ENCODE measurements at places on chromosomes 13 and 19.

DNA sequence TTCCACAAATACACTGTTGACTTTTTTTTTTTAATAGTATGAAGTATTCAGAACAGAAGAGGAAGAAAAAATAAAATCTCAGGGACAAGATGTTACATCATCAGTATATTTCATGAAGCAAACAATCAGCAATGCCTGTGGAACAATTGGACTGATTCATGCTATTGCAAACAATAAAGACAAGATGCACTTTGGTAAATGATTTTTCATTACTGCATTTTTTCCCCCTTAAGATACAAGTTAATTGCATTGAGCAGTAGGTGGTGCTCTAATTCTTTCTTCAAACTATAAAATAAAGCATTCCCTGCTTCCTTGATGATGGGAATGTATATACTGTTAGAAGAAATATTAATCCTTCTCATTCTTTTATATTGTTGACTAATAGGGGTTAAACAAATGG is 17.1 kb downstream of the UCHL3 start:
- DNase-seq: no peak

DNA sequence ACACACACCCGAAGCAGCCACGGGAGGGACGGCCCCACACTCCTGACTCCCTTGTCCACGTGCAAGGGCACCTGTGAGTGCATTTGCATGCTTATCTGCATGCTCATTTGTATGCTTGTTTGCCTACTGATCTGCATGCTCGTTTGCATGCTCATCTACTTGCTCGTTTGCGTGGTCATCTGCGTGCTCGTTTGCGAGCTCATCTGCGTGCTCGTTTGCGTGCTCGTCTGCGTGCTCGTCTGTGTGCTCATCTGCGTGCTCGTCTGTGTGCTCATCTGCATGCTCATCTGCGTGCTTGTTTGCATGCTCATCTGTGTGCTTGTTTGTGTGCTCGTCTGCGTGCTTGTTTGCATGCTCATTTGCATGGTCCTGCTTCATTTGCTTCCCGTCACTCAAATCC is 23.8 kb downstream of the SHC2 start:
- DNase-seq: no peak

GRCh38 chr13:24271231-24271600 is 38.2 kb upstream of the C1QTNF9 start:
- no peak for DNase-seq

GRCh38 chr19:12546903-12547302 is 4.4 kb downstream of the ZNF564 start:
- no peak for DNase-seq

GRCh38 chr19:3958836-3959765 is 11.8 kb downstream of the DAPK3 start:
- DNase-seq: no peak

GRCh38 chr13:38121267-38121666 is 228.4 kb upstream of the UFM1 start:
- no peak for DNase-seq

DNA sequence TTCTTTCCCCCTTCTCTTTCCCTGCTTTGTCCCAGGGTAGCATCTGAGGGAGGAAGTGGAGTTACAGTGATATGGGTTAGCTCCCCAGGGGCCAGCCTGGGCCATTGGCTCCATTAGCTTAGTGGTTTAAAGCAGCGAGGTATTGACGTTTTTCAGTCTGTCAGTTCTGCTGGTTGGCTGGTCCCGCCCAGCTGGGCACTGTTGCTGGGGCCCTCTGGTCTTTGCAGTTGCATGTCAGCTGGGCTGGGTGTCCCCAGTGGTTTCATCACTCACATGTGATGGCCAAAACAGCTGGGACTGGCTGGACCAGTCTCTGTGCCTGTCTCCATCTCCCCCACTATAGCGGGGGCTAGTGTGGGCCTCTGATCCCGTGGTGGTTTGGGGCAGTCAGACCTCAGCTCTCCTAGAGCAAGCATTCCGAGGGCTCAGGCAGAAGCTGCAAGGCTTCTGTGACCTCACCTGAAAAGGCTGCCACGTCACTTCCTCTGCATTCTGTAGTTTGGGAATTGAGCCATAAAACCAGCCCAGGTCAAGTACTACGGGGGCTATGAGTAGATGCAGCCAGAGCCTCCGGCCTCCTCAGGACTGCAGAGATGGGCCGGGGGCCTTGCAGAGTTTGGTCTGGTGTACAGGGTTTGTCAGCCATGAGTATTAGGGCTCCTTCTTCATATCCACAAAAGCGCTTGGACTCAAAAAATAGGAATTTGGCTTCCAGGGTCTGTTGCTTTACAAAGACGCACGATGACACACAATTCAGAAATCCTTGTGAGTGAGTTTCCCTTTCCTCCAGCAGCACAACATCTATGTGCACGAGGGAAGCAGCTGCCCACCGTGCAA is 30.0 kb downstream of the TSSK6 start:
- no peak for DNase-seq

GRCh38 chr13:112078216-112078615 is 11.3 kb downstream of the SOX1 start:
- no peak for DNase-seq

DNA sequence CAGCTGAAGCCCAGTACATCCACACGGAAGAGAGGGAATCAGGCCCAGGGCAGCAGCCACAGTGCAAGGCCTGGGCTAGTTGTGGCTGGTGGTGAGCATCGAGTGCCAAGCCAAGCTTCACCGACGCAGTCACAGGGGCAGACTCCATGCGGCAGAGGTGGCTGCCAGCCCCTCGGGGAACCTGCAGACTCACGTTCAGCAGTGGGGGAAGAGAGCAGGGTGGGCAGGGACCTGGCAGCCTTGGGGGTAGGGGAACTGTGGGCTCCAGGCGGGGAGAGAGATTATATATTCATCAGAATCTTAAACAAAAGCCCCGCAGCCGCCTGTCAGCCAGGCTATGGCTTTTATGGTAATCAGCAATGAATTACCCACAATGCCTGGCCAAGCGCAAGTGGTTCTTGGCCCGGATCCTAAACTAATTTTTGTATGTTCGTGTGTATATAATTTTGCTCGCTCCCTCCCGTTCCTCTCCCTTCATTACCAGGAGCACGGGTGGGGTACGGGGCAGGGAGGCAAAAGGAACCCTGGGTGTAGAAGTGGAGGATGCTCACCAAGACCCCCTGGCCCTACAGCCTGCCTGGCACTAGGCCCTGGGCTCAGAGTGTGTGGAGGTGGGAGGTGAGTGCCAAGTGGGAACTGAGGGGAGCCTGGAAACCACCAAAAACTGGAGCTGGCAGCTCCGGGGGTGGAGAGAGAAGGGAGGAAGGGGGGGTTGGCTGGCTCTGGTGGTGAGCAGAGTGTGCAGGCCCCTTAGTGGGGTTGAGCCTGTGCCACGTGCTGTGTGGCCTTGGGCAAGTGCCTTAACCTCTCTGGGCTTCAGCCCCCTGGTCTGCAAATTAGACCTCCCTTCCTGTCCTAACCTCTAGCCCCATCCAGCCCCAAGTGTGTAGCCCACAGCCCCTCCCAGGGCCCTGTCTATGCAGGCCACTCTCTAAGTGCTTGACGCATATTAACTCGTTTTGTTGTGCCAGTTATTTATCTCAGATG is 31.9 kb downstream of the PTPRS start:
- DNase-seq: no peak

GRCh38 chr13:98466634-98467236 is 110.2 kb downstream of the STK24 start:
- no peak for DNase-seq

DNA sequence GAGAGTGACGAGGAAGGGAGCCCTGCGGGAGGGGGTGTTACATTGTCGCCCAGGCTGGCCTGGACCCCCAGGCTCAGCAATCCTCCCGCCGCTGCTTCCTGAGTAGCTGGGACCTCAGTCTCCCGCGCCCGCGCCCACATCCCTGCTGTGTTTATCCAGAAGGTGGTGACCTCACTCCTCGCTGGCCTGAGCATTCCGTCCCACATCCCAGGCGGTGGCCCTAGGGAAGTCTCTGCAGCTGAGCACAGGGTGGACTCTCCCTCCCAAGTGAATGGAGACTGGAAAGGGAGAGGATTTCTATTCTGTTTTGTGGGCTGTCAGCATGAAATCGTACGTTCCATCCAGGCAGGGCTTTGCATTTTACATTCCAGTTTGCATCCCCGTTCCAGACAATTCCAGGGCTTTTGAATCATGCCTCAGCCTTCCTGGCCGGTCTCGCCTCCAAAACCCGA is 401 bp upstream of the ZNF765 start:
- DNase-seq: no peak

GRCh38 chr19:23972161-23972560 is 57.5 kb downstream of the ZNF726 start:
- no peak for DNase-seq

- no peak for DNase-seq
These were observed 263.6 kb upstream of the GPC6 start for GRCh38 chr13:92963029-92963428.

DNA sequence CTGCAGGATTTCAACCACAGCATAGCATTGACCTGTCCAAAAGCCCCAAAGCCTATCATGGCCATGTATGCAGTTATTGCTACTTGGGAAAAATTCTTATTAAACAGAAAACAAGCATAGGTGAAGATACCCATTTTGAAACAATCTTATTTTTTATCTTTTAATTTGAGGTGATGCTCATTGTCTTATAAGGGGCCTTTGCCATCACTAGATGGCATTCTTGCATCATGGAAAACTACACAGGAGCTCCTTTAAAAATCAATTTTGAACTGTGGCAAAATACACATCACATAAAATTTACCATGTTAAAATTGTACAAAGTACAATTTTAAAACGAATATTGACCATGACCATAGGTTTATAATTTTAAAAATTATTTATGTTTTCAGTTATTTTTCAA is 38.9 kb upstream of the ZNF835 start:
- no peak for DNase-seq

DNA sequence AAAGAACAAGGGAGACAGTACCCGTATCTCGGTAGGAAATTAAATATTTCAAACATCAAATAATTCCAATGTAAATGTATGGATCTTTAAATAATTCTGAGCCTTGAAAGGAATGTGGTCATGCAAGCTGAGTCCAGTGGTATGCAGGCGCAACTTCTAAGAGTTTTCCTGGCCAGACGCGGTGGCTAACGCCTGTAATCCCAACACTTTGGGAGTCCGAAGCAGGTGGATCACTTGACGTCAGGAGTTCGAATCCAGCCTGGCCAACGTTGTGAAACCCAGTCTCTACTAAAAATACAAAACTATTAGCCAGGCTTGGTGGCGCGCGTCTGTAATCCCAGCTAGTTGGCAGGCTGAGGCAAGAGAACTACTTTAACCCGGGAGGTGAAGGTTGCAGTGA is 1.1 kb upstream of the ZNF845 start:
- no peak for DNase-seq

Measured in T-helper 1 cell (primary cell).